Omental fat pad (tissue), 4 donors: ENCODE measurements at places on chromosomes 3 and 15.

GRCh38 chr3:38133557-38134405 lies 3.1 kb downstream of the ACAA1 start:
- DNase-seq = peak; percentile 15

- DNase-seq = no peak
Measured at GRCh38 chr3:33139996-33140395, 26.2 kb downstream of the CRTAP start.

DNA sequence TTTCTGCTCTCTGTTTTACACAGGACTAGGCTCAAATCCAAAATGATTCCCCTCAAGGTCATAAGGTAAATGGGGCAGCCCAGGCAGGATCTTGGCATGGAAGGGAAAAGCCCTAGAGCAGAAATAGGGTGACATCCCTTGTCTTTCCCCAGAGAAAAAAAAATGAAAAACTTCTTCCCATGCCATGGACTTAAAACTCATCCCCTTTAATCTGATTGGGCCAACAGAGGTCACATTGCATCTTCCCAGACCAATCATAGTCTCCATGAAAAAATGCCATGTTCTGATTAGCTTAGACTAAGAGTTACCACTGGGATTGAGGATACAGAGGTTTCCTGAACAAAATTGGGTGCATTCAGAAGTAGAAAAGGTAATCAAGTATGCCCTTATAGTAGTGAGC lies 241.3 kb upstream of the LRTM1 start:
- no peak for DNase-seq

DNA sequence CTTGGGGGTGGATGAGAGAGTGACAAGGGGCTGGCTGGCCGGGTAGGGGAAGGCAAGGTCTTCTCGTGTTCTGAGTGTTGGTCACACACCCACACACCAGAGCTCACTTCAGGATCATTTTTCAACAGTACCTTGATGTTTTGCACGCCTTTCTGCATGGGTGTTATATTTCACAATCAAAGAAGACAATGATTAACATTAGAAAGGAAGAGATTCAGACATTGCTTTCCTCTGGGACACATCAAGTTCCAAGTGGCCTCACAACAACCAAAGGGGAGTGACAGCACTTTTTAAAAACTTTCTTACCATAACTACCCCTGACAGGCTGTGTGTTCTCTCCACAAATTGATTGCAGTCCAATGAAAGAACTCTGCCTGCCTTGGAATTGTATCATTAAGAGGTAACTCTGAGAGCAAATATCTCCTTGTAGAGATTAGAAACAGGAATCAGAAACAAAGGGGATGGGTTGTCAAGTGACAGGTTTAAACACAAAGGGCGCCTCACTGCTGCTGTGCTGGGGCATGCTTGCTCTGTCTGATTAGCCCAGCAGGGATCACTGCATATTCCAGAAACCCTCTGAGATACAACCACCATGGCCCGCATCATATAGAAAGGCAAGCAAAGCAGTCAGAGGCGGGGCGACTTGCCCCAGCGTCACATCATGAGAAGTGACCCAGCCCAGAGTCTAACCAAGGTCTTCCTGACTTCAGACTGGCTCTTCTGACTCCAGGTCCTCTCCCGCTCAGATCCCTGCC lies 230.8 kb downstream of the FEZF2 start:
- no peak for DNase-seq

- no peak for DNase-seq
Measured at GRCh38 chr15:66633041-66633937, 67.5 kb upstream of the LCTL start.

DNA sequence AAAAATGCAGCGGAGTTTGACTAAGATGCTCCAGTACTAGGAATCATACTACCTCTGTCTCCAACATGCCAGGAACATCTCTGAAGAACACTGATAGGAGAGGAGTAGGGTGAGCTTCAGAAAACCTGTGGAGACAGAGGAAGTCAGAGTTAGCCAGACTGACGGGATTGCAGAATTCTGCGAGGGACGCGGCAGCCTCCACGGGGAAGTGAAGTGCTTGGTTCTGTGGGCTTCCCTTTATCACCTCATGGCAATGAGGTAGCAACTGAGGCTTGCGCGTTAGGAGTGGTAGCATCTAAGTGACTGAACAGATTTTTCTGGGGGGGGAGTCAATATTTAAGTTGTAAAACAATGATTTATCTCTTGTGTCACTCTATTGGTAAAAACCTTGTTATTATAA lies 226.3 kb downstream of the MCTP2 start:
- no peak for DNase-seq

GRCh38 chr15:67176195-67176971 lies 78.1 kb downstream of the AAGAB start:
- DNase-seq = no peak

DNA sequence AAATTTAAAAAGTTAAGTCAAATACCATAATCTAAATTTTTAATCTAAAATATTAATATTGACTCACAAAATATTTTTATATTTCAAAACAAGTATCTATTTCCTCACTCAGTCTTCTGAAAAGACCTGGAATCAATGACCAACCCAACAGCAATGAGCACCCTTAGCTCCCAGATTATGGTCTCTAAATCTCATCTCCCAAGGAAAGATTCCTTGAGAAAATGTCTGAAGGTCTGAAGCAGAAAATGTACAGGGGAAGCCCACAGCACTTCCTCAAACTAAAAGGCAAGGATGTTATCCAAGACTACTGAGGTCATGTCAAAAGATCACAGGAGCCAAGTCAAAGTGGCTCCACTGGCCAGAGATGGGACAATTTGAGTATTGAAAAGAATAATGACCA lies 51.0 kb upstream of the SLCO2A1 start:
- no peak for DNase-seq

- DNase-seq = no peak
Measured at GRCh38 chr3:119015942-119016341, 18.7 kb downstream of the IGSF11 start.

DNA sequence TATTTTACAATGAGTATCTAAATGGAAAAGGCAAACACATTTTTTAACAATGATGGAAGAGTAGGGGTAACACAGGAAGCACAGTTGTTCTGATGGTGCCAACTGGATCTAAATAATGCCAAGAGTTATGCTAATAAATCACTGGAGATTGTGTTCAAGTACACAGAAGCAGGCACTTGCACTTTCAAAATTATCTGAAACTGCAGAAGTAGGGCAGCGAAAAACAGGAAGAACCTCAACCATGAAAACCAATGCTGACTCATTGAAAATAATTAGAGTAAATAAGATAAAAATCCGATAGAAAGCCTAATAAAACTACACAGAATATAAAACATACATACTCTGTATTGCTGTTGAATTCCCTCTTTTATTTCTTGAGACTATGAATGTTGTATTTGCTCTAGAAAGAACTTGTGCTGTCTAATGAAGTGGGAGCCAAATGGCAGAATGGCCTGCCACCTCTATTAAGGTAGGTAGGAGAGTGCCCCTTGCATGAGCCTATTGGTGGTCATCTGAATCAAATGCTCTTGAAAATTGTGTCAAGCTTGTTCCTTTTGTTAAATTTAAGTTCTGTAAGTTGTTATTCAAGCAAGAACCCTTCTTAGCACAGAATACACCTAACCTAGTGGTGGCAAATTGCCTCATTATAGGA lies 93.7 kb downstream of the ABI3BP start:
- DNase-seq = no peak

DNA sequence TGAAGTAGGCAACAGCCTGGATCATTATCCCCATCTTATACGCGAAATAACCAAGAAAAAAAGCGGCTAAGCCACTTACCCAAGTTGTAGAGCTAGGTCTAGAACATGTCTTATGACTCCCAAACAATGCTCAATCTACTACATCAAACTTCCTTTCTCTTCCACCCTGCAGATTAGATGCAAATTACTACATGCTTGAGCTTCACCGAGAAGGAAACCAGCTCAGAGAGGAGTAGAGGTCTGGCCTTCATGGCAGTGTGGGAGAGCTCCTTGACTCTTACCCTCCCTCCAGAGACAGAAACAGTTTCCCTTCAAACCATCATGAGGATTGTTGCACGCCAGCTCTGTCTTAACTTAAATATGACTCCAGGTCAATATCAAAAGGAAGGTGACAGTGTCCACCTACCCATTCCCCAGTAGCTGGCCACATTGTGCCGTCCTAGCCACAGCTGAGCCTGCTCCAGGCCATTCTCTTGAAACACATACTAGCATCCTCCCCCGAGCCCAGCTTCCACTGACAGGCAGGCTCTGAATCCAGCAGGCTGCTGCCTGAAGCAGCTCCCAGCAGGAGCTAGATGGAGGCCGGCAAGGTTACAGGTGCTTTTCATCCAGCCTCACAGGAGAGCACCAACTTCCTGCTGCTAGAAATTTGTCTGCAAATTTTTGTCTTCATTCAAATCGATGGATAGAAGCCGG lies 56.8 kb downstream of the CPN2 start:
- DNase-seq = no peak

DNA sequence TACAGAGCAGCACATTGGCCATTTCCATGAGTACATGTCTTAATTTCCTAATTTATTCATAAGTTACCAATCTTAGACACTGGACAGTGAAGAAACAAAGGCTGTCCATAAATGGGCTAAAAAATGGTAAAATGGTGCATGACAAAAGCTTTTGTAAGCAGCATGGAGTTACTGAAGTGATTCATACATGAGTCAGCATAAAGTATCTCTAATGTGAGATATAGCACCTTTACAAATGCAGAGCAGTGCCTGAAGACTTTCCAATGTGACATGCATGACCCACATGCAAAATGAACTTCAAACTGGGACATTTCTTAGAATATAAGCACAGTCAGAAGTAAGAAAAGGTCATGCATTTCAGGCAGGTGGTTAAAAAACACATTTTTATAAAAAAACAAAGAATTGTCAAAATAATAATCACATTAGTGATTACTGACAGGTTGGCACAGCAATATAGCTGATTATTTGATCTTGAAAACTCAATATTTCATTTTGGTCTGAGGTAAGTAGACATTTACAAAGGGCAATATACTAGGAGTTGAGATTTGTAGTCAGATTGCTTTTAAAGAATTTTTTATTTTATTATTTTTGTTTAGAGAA lies 299.3 kb downstream of the PLCL2 start:
- DNase-seq = no peak

DNA sequence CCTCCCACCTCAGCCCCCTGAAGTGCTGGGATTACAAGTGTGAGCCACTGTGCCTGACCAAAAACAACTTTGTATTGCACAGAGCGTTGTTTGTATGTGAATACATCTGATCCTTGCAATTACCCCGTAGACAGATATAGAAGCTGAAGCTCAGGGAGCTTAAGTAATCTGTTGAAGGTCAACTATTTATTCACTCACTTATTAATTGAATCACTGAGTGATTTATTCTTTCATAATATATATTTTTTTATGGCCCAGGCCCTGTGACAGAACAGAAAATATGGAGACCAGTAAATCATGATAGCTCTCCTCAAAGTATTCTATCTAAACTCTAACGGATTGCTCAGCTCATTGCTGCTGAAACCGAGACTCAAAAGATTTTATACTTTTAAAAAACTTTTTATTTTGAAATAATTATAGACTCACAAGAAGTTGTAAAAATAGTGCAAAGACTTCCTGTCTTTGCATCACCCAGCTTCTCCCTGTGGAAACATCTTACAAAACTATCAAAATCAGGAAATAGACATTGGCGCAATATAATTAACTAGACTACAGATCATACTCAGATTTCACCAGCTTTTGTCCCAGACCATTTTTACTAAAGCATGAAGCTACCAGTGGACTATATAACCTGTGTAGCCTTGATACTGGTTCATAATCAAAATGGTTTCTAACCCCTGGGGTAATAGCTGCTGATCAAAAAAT lies 466.1 kb downstream of the PDCD6IP start:
- no peak for DNase-seq
